ENCODE measurements at places on chromosomes 6 and 20. TPM values are rescaled to one million over a fixed set of nuclear protein-coding genes. Genes with fewer than 3 reads are reported as not detected.

- DNase-seq = no peak
Measured at GRCh38 chr6:139019722-139020121, 8.8 kb upstream of the ABRACL start.

DNA sequence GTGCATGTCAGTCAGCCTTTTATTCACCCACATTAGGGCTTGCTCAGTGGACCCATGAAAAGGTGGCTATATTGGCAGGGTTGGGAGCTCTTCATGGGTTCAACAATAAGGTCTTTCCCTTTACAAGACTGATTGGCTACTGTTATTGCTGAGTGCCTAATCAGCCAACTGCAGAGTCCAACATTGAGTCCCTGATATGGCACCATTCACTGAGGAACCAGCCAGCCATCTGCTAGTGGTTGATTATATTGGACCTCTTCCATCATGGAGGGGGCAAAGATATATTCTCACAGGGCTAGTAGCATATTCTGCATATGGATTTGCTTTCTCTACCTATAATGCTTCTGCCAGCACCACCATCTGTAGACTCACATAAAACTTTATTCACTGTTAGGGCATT, 69.9 kb downstream of the CDKAL1 start:
- DNase-seq = no peak

The DOK5 gene
- 9.8 TPM for polyA plus RNA-seq

The PET117 gene
- polyA plus RNA-seq = 24.7 TPM

DNA sequence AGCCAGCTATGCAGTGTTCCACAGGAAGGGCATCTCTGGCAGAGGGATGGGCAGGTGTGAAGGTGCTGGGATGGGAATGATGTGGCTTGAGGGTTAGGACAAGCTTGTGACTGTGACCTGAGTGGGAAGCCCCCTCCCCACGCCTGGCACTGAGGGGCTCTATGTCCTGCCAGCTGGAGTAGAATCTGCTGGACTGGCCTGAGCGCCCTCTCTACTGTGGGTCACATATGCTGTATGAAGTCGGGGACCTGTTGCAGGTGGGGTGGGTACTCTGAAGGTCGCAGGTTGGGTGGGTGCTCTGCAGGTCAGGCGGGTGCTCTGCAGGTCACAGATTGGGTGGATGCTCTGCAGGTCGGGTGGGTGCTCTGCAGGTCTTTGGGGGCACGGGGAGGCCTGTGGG, 20.3 kb downstream of the KCNG1 start:
- no peak for DNase-seq

GRCh38 chr6:119148098-119148824, 69.8 kb upstream of the FAM184A start:
- DNase-seq = peak; percentile 71

GRCh38 chr6:3770023-3770720, 18.7 kb upstream of the PXDC1 start:
- no peak for DNase-seq

GRCh38 chr20:36063916-36064657, 90.5 kb upstream of the EPB41L1 start:
- DNase-seq = no peak

GRCh38 chr6:16109659-16110305, 19.1 kb upstream of the MYLIP start:
- DNase-seq = no peak

The LST1 gene
- polyA plus RNA-seq = 2.4 TPM

DNA sequence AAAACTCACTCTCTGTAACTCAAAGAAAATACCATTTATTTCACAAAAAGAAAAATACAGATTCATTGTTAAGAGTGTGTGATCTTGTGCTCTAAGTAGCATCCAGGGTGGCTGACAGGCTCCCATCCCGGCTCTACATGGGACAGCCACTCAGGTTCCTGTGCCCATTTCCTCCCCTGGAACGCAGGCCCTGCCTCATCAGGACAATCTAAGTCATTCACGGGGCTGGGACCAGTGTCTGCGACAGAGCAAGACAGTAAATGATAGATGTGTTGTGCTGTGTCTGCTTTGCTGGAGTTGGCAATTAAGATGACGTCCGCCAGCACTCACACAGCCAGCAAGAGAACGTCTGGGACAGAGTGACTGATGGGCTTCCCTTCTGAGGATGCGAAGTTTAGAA, 6.9 kb upstream of the FAM209A start:
- DNase-seq = no peak

DNA sequence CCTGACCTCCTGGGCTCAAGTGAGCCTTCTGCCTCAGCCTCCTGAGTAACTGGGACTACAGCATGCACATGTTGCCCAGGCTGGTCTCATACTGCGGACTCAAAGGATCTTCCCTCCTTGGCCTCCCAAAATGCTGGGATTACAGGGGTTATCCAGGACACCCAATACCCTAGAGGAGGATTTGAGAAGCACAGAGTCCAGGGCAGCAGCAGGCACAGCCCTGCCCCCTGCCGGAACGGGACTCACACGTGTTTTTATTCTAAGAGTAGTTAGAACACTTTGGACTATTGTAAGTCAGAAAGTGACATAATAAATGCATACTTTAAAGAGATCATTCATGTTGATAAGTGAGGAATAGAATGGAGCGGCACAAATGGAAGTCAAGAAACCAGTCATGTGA, 80.2 kb downstream of the C6orf118 start:
- no peak for DNase-seq

DNA sequence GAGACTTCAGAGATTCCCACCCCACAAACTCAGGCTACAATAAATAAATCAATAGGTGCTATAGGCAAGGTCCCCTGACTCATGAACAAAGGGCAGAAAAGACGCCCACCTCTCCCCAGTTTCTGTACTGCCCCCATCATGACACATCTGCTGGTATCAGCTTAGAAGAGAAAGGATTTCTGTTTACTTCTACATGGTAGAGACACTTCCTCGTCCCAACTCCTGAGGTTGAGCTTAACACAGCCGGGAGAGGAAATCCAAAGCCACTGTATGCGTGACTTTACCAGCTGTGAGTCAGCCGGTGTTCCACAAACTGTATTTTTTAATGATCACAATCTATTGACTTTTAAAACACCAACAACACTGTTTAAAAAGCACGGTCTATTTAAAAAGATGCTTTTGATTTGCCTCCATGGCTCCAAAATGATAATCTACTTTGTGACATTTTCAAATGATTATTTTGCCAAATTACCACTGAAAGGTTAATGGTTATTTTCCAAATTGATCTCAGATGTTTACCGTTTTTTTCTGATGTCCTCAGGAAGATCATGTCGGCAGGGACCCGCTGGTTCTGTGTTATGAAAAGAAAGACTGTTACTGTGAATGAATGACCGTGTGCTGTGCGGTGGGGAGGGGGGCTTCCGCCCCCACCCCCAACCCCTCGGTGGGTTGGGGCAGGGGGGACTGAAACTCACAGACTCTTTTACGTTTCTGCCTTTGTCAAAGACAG, 72.5 kb downstream of the ATP9A start:
- DNase-seq = peak; percentile 59

DNA sequence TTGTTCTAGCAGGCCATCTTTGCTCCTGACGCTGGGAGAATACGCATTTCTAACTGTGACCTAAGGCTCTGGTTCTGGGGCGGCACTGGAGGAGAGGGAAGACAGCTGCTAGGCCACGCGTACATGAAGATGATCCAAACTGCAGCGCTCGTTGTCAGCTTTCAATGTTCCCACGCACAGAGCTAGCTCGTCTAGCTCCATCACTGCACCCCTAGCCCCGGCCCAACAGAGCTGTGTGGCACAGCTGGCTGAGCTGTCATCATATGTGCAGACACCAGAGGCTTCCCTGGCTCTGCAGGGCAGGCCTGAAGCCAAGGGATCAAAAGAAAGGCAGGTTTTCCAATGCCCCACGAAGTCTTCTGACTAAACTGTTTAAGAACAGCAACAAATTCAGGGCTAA, 124.7 kb downstream of the IRF4 start:
- no peak for DNase-seq

The SIRPG gene
- polyA plus RNA-seq = not detected

- DNase-seq = no peak
Measured at GRCh38 chr6:52513464-52513863, 63.4 kb downstream of the TRAM2 start.

GRCh38 chr6:39471954-39472659, 149.6 kb upstream of the KCNK16 start:
- DNase-seq = no peak

The FOXF2 gene
- polyA plus RNA-seq = 24.9 TPM

The NT5E gene
- polyA plus RNA-seq = 2.0 TPM

DNA sequence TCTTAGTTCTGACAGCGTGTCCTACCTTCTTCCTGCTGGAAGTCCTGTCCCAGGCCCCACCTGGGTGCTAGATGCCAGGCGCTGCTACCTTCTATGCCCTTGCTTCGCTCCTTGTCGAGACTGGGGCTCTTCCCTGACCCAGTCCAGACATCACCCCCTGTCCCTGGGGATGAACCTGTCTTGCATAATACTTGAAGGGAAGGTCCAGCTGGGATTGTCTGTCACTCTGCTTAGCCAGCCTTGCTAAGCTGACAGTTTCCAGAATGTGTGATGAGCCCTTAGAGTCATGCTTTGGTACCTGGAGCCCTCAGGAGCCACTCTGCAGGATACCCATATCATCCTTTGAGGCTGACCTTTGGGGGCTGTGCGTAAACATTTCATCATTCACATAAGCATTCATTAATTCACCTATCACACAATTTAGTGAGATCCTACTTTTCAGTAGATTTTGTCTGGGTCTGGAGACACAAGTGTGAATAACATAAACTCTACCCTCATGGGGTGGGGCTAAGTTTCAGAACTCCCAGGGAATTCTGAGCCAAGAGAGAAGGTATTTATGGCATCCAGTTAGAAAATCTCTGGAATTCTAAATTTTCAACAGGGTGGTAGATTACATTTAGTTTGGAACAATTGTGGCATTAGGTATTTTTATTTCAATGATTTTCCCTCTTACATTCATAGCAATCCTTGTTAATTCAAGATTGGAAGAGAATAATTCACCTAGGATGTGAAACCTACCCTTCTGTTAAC, 151.1 kb upstream of the HDAC2 start:
- no peak for DNase-seq

DNA sequence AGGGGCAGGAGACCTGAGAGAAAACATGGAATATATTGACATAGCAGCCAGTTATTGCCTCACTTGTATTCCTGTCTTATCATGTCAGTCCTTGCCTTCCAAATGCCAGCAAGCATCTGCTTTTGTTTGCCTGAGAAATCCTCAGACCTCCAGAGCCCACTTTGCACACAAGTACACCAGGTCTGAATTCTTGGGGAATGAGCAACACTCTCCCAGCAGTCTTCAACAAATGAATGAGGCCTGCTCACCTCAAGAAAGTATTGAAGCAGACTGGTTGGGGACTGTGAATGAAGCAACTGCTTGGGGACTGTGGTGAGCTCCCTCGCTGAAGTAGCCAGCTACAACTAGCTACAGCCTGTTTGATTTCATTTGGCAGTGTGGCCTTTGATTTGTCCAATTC, 172.8 kb upstream of the SPTLC3 start:
- peak; percentile 29 for DNase-seq

The KHDC1L gene
- 0.61 TPM for polyA plus RNA-seq

- no peak for DNase-seq
Measured at GRCh38 chr6:7254980-7255835, 57.8 kb downstream of the SSR1 start.

GRCh38 chr6:111503660-111504059, 20.6 kb upstream of the REV3L start:
- no peak for DNase-seq

The HLA-DRA gene
- polyA plus RNA-seq = 0.75 TPM

DNA sequence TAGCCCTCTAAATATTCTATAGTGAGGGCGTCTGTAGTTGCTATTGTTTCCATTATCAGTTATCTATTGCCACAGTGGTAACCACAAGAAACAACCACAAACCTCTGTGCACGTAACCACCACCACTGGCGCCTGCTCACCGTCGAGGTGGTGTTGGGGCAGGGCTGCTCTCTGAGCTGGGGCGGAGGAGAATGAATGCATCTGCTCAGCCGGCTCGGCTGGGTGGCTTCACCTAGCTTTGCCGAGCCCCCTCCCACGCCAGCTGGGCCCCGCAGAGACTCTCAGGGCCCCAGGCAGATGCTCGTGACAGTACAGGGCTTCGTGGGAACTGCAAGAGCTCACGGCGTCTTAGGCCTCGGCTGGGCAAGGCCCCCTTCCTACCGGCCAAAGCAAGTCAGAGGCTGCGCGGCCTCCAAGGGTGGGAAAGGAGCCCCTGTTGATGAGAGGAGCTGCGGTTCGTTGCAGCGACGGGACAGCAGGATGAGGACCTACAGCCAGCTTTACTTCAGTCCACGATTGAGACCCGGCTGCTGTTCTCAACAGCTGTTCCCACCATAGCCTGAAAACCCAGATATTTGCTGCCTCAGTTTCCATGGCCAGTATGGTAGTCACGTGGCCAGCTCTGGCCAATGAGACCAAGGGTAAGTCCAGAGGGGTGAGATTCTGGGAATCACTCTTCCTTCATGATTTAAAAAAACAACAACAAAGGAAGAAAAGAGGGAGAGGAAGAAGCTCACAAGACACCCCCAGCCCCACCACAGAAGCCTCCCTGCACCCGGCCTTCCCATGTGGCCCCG, 120.2 kb upstream of the AFDN start:
- no peak for DNase-seq

The GATA5 gene
- 43.5 TPM for polyA plus RNA-seq

DNA sequence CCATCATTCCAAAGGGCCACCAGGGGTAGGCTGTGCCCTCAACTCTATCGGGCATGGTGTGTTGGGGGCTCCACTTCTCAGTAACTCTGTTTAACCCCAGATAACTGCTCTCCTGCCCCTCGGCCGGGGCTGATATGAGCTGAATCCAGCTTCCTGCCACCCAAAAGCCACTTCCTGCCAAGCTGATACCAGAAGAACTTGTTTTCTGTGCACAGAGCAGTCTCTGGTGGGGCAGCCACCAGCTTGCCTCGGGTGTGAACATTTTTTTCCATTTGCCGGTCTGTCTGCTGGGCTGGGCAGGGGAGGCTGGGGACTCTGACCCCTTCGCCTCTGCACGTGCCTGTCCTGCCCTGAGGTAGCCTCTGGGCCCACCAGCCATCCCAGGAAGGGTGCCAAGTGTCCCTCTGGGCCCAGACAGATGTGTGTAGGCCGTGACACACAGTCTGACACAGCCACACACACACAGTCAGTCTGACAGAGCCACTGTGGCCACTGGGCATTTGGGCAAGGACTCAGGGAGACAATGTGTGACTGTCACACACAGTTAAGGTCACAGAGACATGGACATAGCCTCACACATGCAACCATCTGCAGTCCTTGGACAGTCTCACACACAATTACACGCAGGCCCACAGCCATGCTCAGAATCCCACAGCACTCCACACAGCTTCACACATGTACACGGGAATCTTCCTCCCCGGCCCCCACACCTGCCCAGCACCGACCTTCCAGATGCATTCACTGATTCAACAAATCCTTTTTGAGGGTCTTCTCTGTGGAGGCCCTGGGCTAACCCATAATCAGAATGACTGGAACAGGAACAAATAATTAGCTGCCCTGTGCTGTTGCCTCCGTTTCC, 45.1 kb downstream of the NOL4L start:
- DNase-seq = peak; percentile 71

DNA sequence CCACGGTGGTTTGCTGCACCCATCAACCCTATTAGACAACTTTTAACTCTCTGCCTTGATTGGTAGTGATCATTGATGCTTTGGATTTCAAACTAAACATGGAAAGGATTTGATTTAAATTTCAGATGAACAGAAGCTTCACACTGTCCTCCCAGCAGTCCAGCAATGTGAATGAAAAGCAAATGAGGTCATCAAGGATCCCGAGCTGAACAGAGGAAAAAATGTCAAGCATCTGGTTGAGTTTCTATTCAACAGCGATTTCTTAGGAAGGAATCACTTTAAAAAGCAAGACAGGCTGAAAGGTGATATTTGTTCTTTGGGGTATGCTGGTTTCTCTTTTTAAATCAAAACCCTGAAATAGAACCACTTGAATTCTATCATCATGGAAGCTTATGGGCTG, 10.6 kb upstream of the SAMD3 start:
- no peak for DNase-seq

The SAPCD1 gene
- 2.0 TPM for polyA plus RNA-seq
